Activated CD4-positive, alpha-beta T cell treated with anti-CD3 and anti-CD28 coated beads, Interleukin-2, amount 10 ng/mL, durations not matched to agents 7 days and 5 days (primary cell): ENCODE measurements at places on chromosomes 6 and 20.
A peak's percentile ranks its signal among the peaks of the same experiment; 100 is the strongest.

GRCh38 chr20:42218621-42219374 lies 600.6 kb upstream of the CHD6 start:
- DNase-seq = no peak

DNA sequence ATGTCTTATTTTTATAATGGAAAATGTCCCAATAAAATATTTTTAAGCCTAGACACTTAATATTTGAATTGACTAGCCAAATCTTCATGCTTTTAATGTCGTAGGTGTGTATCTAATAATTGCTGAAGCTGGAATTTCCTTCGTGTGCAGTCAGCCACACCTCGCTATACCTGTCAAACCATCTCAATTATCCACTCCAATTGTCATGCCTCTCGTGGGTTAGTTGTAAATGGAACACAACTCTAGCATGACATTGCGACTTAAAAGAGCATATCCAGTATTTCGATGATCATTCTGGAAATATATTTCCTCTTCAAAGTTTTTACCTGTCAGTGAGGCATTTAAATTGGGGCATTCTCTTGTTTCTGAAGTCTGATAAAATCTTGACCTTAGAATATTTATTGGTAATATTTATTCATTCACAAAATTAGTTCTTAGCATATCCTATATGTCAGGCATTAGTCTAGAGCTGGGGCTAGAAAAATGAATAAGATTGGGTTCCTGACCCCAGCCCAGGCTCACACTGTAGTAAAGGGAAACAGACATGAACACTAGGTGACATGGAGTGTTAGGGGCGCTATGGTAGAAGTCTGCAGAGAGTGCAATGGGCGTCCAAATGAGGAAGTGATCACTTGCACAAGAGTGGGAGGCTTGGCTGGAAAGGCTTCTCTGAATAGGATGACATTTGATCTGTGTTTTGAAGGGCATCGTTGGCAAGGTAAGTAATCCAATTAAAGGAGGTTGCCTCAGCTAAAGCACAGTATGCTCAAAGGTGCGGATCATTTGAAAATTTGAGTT lies 11.0 kb upstream of the CFAP206 start:
- no peak for DNase-seq

GRCh38 chr20:16263582-16263981 lies 309.7 kb downstream of the KIF16B start:
- no peak for DNase-seq

DNA sequence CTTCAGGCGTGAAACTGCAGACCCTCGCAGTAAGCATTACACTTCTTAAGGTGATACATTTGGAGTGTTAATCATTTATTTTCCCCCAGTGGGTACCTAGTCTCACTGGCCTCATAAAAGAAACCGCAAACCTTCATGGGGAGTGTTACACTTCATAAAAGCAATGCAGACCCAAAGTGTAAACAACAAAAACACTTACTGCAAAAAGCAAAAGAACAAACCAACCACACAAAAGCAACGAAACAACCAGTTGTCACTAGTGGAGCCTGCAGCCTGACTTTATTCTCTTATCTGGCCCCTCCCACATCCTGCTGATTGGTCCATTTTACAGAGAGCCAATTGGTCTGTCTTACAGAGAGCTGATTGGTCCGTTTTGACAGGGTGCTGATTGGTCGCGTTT lies 23.8 kb downstream of the LY86 start:
- peak; percentile 44 for DNase-seq

- DNase-seq = no peak
Observed at GRCh38 chr20:46826343-46826984, 68.2 kb upstream of the EYA2 start.

GRCh38 chr6:41477572-41477971 lies 68.6 kb upstream of the FOXP4 start:
- DNase-seq = no peak
